Gastrocnemius medialis (tissue), 4 donors: ENCODE measurements at places on chromosomes 2 and 18. TPM values are rescaled to one million over a fixed set of nuclear protein-coding genes. Genes with fewer than 3 reads are reported as not detected.

Gene RAB6C
- not detected for total RNA-seq

Gene TCF23
- total RNA-seq: not detected

Gene KIAA2012
- not detected for total RNA-seq

Gene COL3A1
- total RNA-seq: 16.2 TPM

Gene MOCOS
- 0.46 TPM for total RNA-seq

Gene ZSWIM2
- total RNA-seq: not detected

Gene PIAS2
- total RNA-seq: 41.2 TPM
